ENCODE measurements at places on chromosomes 4 and X.

DNA sequence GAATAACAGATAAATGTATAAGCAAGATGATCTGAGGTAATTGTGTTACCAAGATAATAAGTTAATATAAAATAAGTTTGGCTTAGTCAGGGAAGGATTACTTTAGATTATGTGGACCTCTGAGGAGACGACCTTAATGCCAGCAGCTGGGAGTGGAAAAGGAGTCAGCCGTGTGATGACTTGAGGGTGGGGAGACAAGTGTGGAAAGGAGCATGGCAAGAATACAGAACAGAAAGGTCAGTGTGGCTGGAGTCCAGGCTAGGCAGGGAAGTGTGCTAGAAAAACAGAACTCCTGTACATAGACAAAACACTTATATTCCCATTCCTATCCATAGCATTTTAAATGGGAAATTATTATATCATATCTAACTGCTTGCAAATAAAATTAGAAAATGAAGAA, 138.8 kb downstream of the PDLIM5 start:
- no peak for DNase-seq

GRCh38 chrX:135543924-135544323, 23.5 kb downstream of the INTS6L start:
- no peak for DNase-seq

DNA sequence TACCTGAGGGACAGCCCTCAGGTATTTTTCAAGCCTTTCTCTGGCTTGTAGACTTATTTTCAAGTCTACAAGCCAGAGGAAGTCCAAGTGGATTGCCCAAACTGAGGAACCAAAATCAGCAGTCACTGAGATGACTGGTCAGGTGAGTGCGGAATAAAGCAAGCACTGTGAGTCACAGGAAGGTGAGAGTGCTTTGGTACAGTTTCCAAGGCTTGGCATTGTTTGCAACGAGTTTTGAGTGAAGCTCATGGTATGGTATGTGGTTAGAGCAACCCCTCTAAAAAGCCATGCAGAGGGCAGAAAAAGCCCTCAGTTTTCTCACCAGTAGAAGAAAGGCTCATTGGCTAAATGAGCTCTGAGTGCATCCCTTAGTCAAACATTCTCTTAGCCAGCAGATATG, 112.8 kb upstream of the EOLA2 start:
- no peak for DNase-seq

DNA sequence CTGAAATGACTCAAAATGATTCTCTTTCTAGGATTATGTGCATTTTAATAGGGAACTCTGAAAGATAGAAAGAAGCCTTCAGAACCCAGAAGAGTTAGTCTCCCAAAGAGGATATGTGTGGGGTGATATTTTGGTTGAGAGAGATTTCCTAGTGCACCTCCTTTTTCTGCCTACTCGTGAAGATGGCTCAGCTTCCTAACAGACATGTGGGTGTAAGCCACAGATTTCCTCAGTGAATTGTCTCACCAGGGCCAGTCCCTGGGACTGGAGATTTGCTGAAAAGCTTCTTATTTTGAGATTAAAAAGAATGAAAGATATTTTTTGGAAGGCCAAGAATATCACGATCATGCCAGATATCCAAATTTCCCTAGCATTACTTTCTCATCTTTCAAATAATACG, 42.8 kb downstream of the MAGEB17 start:
- no peak for DNase-seq

DNA sequence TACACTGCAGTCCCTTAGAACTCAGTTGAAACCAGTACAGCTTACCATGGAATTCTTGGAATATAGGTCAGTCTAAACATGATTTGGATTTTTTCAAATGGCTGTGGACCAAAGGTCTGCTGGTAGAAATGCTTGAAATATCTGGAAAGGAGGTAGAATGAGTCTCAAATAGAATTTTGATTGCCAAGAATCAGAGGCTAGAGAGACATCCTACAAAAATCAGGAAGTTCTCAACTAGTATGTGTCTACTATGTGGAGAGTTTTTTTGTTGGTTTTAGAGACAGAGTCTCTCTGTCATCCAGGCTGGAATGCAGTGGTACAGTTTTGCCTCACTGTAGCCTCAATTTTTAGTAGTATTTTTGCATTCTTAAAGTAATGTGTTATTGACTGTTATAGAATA, 53.6 kb downstream of the PAQR3 start:
- no peak for DNase-seq

DNA sequence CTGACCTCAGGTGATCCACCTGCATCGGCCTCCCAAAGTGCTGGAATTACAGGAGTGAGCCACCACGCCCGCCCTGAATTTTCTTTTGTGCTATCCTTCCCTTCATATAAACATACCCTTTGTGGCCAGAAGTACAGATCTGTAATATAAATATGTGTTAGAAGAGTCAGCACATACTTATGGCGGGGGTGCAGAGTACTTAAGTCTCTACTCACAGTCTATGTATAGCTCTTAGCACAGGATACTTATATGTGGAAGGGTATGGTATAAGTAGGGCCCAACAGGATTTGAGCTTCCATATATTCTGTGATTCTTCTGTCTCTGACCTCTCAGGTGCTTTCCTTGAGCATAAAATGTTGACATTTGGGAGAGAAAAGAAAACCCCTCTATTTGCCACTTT, 18.2 kb downstream of the CXorf58 start:
- no peak for DNase-seq

GRCh38 chrX:28851871-28852270, 264.6 kb downstream of the IL1RAPL1 start:
- no peak for DNase-seq

GRCh38 chr4:125060376-125060775, 254.4 kb upstream of the FAT4 start:
- DNase-seq: no peak

DNA sequence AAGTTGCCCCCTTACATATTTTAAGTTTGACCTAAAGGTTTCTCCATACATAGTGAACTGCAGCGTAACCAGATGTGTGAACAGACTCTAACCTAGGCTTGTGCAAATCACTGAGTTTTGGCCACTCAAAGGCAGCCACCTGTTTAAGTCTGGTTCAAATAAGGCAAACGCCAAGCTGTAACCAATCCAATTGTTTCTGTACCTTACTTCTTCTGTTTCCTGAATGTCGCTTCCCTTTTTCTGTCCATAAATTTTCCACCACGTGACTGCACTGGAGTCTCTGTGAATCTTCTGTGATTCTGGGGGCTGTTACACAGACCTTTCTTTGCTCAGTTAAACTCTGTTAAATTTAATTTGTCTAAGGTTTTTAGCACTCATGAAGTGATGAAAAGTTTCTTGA, 618.8 kb downstream of the GLUD2 start:
- DNase-seq: no peak

DNA sequence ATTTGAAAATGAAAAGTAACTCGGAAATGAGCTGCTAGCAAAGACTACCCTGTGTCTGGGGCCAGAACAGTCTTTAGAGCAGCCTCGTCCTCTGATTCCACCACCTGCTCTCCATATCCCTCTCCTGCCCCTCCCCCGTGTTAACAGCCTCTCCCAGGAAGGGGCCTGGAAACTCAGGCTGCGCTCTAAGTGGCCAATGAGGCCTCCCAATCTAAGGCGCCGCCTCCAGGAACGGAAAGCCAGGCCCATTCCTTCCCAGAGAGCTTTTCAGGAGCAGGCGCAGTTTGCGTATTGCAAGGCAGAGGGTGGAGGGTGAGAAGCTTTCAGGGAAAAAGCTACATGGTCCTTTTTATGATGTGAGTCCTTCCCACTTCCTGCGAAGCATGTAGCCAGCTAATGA, 31.2 kb downstream of the RS1 start:
- DNase-seq: no peak

DNA sequence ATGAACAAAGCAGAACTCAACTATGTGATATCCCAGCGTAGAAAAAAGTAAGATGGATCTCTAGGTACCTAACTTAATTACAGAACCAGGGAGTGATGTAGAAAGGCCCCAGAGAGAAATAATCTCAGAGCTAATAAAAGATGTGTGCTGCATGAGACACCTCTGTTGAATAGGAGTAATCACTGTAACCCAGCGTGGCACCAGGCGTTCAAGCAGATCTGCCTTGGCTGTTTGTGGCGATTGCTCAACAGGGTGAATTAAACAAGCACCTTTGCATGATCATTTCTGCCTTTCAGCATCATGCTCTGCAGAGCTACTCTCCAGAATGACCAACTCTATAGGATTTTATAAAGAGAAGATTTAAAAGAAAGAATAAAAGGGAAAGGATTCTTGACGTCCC, 81.7 kb upstream of the KCNIP4 start:
- no peak for DNase-seq

- DNase-seq: no peak
These were observed 487.5 kb downstream of the IQCM start for GRCh38 chr4:149328161-149328560.

GRCh38 chr4:100162027-100162685, 28.1 kb downstream of the DDIT4L start:
- DNase-seq: no peak

DNA sequence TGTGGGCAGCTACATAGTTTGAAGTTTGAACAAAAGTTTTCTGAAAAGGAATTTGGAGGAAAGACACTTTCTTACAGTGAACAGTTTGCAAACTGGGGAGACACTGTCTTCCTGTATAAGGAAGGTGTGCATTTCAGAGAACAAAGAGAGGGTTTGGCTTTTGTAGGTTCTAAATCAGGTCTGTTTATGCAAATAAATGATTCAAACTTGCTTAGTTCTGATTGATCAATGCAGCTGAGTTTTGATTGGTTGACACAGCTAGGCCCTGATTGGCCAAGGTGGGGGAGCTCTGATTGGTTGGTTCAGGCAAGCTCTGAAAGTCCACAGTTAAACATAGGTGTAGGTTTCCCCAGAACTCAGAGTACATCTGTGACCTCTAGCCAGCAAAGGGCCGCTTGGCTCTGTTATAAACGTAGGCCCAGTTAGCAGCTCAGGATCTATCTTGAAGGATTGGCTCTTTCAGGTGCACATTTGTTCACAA, 63.0 kb upstream of the ENPP6 start:
- no peak for DNase-seq

- DNase-seq: no peak
These were observed 68.1 kb upstream of the FTHL17 start for GRCh38 chrX:31139961-31140360.

GRCh38 chr4:18075823-18076433, 54.4 kb upstream of the LCORL start:
- DNase-seq: no peak

GRCh38 chrX:15376956-15377355, 7.3 kb downstream of the VEGFD start:
- DNase-seq: no peak

GRCh38 chr4:138562544-138562991, 320.4 kb upstream of the SLC7A11 start:
- no peak for DNase-seq

DNA sequence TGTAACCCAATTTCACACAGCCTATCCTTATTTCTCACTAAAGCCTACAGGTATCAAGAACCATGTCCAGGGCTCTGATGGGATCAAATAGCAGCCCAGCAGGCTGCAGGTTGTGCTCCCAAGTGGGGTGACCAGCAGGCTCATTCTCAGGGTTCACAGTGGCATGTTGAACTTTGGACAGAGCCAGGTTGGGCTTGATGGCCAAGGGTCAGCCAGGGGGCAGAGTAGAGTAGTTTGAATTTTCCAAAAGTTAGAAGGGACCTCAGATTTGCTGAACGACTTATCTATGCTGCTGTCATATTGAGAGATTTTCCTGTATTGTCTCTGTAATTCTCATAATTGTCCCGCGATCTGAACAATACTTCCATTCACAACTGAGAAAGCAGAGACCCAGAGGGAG, 310.8 kb upstream of the BOD1L1 start:
- no peak for DNase-seq

- no peak for DNase-seq
These were observed 22.5 kb upstream of the PRDX4 start for GRCh38 chrX:23644744-23645143.

GRCh38 chrX:80022363-80023031, 7.9 kb downstream of the TBX22 start:
- no peak for DNase-seq

DNA sequence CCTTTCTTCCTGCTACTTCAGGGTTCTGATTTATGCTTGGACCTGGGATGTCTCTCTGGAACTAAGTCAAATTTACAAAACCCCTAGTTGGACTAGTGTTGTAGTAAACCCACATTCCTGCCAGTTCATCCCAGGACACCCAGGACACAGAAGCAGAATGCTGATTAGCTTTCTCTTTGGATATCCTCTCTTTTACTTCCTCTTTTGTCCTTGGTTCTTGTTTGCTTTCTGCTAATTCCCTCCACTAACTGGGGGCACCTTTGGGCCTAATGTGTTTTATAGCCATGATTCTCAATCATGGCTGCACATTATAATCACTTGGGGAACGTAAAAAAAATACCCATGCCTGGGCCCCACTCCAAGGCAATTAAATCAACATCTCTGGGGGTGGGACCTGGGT, 42.5 kb downstream of the LANCL3 start:
- DNase-seq: no peak

- no peak for DNase-seq
These were observed 28.4 kb downstream of the WFS1 start for GRCh38 chr4:6298035-6298434.

- DNase-seq: no peak
These were observed 13.0 kb downstream of the USP46 start for GRCh38 chr4:52646096-52646495.

DNA sequence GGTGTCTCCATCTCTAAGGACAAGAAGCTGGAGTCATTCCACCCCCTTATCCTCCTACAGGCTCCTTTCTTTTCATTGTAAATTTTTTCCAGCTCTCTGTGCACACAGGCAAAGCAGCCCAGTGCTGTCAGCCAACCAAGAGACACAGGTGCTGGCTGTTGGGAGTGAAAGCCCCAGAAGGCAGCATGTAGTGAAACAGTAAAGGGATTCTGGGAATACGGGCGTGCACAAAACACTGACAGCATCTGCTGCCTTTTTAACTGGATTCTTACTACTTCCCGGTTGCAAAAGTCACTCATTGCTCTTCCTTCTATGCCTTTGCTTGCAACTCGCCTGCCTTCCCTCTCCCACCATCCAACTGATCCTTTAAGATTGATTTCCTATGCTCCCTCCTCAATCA, 208.6 kb upstream of the PRPS2 start:
- DNase-seq: no peak

DNA sequence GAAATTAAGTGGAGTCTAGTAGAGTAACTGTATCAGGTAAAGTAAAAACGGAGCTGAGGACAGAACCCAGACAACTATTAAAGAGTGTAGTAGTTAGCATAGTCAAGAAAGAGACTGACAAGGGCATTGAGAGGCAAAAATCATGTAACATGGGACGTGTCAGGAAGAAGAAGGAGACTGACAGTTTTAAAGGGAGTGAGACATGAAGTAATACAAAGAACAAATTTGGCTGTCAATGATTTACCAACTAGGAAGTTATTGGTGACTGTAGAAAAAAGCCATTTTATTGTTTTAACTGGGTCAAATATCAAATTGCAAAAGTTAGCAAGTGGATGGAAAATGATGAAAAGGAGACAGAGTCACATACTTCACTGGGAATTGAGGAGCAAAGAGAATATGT, 422.3 kb downstream of the MAPK10 start:
- no peak for DNase-seq

DNA sequence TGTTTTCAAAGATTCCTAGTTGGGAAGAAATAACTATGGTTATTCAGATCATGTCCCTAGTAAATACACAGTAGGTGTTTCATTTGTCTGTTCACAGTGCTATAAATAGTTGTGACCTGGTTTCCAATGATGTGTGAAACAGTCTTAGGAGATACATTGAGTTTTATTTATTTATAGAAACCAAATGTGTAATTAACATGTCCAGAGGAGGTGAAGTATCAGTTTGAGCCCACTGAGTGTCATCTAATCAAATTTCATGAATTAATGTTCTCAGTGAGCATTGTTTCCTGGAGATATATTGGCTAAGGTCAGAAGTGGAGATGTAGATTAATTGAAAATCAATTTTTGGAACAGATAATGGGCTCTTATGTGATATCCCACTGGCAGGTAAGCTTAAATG, 996.3 kb downstream of the FSTL5 start:
- no peak for DNase-seq
